ENCODE measurements at places on chromosomes 3 and 15.

- DNase-seq, result no peak
Measured at GRCh38 chr3:51938780-51939425, 2.8 kb downstream of the RRP9 start.

DNA sequence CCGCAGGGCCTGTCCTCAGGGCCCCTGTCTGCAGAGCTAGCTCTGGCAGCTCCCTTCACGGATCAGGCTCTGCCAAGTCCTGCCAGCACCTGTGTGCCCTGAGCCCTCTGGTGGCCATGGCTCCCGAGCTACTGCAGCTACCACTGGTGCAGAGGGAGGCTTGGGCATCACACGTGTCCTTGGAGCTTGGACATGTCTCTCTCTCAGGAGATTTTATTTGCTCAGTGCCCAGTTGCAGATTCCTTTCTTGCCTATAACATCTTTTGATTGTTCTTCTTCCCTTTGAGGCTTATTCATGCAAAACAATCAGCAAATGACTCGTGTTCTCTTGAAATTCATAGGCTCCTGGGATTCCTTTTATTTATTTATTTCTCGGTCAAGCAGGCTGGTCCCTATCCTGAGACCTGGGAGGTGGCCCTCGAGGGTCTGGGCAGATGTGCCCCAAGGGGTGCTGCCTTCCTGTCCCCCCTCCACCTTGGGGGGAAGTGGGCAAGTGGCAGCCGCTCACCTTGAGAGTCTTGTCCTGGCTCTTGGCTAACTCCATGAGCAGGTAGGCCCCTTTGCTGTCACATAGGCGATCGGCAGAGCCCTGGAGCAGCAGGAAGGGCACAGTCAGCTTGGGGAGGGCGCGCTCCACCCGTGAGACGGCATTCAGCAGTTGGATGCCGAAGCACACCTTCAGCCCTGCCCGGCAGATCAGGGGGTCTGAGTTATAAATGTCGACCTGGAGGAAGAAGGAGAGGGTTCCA, 21.9 kb downstream of the ABTB1 start:
- DNase-seq, result peak; percentile 75

- DNase-seq, result no peak
Measured at GRCh38 chr15:82103468-82103867, 57.6 kb upstream of the MEX3B start.

DNA sequence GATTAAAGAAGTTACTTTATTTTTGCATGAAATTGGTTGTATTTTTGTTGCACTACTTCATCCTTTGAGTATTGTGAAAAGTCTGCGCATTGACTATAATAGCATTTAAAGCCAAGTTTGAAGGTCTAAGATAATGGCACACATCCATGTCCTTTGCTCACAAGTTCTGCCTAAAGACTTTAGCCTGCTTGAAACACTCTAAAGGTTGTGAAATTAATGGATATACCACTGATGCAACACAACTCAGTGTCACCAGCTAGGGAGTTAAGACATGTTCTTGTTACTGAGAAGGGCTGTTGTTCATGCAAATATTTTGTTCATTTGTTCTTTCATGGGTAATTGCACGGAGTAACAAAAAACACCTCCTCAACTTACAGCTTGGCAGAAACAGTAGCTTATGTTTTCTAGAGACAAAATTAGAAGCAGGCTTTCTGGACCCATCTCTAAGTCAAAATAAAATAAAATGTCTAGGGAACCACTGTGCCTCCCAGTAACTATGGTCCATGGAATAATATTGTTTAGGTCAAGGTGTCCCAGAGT, 83.9 kb downstream of the PPARG start:
- no peak for DNase-seq

GRCh38 chr3:53083949-53084309, 38.1 kb upstream of the SFMBT1 start:
- DNase-seq, result no peak

GRCh38 chr3:40605960-40606359, 81.2 kb downstream of the ZNF621 start:
- DNase-seq, result peak; percentile 39

DNA sequence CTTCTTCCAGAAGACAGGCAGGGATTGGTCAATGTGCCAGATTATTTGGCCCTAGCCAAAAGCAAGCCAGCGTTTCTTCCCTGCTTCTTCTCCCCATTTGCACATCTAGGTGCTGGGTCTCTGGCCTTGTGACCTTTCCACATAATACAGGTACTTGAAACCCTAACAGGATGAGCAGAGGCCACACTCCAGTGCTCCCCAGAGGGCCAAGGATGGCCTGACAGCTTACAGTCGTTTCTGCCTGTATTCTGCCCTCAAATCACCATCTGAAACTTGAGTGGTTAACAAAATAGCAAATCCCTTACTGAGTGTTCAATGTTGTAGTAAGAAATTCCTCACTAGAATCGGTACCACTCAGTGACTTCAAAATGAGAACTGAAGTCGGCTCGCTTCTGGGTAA, 29.1 kb downstream of the MKRN2 start:
- DNase-seq, result no peak

DNA sequence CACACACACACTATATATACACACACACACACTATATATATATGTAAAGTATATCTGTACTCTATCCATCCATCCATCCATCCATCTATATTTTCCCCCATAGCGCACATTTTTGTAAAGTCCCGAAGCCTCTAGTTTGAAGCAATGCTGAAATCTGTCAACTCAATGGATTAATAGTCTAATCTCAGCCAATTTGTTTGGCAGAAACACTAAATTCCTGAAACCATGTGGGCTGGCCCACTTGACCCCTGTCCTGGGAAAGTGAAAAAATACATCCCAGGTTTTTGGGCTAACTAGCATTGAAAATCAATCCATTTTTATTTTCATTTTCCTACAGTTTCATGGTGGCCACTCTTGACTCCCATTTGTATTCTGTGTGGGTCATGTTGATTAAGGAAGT, 166.7 kb downstream of the SLCO3A1 start:
- DNase-seq, result no peak

- no peak for DNase-seq
Measured at GRCh38 chr15:92305343-92305742, 88.3 kb upstream of the ST8SIA2 start.

DNA sequence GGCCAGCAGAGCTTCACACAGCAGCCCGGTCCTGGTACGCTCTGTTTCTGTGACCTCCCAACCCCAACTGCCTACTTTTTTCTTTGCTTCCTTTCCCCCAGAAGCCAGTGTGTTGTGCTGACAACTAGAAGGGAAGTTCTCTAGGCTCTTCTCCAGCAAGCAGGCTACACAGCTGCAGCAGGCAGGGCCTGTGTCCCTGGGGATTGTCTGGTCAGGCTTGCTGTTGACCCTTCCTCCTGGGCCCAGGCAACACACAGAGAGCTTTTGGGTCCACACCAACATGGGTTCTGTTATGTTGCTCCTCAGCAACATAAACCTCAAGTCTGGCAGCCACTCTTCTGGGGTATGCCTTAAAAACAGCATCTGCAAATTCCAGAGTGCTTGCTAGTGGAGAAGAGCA, 36.2 kb upstream of the TSPAN3 start:
- DNase-seq, result no peak

DNA sequence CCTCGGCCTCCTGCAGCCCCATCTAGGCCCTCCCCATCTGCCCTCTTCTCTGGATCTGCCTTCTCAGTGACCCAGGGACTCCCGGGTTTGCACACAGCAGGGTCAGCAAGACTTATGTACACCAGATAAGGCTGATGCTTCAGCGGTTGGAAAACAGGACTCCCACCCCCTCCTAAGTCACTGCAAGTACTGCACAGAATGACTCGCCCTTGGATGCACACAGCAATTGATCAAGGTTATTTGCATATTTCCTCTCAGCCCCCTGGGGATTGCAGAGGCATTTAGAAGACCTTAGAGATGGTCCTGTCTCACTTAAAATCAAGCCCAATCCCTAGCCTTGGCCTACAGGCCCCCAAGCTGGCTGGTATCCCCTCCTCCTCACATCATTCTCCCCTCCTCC, 8.9 kb downstream of the ACAN start:
- DNase-seq, result no peak

DNA sequence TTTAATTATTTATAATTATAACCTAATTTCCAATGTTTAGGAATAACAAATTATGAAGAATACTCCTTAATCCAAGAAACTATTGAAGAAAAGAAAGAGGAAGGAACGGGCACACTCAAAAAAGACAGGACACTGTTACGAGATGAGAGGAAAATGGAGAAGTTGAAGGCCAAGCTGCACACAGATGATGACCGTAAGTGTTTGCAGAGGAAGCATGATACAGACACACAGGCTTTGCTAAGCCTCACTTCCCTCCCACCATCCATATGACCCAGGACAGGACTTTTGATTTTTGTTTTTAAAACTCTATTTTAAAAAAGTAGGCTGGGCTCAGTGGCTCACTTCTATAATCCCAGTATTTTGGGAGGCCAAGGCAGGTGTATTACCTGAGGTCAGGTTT, 389.4 kb upstream of the TPM1 start:
- DNase-seq, result no peak

DNA sequence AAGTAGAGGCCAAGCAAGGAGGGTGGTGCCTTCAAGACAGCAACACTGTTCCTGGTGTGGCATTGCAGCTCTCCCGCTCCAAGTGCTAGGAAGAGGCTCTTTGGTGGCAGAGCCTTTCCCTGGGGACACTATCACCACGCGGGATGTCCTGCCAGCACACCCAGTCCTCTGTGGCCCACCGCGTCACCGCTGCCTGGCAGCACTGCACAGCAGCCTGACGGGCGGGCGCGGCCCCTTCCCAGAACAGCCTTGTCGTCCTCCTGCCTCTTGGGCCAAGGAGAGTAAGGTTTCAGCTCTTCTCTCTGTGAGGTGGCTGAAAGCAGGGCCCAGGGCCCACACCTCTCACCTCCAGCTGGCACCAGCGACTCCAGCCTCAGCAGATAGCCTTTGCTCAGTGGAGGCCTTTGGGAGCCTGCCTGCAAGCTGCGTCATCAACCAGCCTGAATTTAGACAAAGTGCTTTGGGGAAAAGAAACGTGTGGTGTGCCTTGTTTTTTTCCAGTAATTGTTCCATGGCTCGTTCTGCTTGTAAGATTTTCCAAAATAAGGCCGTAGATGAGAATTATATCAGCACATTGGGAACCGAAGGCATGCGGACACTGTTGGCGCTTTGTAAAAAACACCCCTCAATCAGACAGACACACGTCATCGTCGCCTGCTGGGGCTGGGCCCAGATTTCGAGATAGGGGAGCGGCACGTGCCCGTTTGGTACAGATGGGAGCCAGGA, 65.0 kb downstream of the AAGAB start:
- DNase-seq, result peak; percentile 0

- DNase-seq, result no peak
Measured at GRCh38 chr3:153456833-153457545, 295.0 kb downstream of the RAP2B start.

DNA sequence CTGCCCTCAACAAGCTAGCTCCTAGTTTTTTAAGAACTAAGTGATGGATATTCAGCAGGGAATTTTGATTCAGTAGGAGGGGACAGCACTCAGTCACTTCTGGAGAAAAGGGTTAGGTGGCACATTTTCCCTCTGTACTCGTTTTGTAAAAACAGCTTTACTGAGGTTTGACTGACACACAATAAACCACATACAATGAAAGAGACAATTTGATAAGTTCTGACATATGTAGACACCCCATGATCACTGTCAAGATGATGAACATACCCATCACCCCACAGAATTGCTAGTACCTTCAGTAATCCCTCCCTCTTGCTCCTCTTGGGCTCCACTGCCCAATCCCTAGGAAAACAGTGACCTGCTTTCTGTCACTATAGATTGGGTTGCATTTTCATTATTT, 29.0 kb upstream of the PLAAT1 start:
- no peak for DNase-seq

DNA sequence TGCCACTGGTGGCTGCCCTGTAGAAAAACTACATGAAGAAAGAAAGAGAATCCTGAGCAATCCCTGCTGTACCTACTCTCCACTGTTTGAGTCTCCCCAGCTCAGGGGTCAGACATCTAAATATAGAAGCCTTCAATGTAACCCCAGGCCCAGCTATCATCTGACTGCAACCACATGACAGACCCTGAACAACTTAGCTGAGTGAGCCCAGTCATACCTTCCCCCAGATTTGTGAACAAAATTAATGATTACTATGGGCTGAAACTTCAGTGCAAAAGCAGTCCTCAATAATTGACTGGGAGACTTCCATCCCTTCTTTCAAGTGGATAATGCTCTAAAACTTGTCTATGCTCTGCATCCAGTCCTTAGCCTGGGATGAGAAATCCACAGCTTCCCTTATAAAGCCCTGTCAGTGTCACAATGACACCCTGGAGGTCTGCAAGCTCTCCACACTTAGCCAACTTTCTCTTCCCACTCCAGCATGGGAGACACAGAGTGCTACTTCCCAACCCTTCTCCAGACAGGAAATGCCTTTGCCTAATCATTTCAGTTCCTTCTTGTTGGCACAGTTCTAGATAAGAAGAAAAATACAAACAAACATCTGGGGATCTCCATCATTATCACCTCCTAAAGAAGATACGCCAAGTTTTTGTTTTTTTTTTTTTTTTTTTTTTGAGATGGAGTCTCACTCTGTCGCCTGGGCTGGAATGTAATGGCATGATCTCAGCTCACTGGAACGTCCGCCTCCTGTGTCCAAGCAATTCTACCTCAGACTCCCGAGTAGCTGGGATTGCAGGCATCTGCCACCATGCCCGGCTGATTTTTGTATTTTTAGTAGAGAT, 198.5 kb upstream of the GADL1 start:
- no peak for DNase-seq

DNA sequence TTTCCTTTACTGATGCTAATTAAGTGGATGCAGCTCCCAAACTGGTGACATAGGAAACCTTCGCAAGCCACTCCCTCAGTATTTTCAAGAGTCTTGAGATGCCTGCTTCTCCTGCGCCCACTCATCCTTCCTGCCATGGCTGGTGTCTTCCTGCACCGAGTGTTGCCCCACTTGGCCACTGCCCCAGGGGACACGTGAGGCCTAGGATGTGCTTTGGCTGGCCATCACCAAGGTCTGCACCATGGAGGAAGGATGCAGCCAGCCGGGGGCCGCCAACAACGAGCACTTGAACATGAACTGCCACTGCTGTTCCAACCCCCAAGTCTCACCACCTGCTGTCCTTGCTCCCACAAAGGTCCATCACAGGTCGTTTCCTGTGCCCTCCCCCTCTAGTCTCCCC, 34.1 kb downstream of the EPHB3 start:
- DNase-seq, result no peak

GRCh38 chr3:178705925-178706324, 169.7 kb downstream of the KCNMB2 start:
- DNase-seq, result peak; percentile 11

DNA sequence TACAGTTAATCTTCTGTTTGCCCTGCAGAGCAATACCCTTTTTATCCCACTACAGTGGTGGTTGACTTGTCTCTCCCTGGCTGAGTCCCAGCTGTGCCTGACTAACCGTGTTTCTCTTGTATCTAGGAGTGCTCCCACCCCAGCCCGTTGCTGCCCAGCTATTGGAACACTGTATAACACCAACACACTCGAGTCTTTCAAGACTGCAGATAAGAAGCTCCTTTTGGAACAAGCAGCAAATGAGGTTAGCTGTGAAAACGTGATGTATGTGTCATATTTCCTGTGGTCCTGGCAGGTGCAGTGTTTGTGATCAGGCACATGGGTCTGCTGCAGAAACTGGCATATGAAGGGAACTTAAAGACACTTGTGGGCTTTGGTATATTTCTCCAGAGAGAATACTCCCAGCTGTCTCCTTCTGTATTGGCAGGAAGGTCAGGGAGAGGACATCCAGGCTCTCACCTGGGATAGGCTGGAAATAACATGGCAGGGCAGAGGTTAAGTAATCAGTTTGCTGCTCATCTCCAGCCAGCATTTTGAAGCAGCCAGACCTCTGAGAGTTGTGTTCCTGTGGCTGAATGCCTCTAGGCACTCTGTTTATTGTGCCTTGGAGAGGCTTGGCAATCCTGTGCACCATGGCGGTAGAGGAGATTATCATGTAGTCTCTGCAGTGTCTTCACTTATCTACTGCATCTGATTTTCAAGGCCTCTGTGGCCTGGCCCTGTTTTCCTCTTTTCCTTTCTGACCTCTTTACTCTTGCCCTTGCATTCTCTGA, 34.8 kb downstream of the ATG7 start:
- peak; percentile 44 for DNase-seq
